ENCODE measurements at places on chromosomes 7 and 10. TPM values are rescaled to one million over a fixed set of nuclear protein-coding genes. Genes with fewer than 3 reads are reported as not detected.

- DNase-seq, result peak; percentile 27
Measured at GRCh38 chr7:47179812-47180515, 401.9 kb downstream of the TNS3 start.

DNA sequence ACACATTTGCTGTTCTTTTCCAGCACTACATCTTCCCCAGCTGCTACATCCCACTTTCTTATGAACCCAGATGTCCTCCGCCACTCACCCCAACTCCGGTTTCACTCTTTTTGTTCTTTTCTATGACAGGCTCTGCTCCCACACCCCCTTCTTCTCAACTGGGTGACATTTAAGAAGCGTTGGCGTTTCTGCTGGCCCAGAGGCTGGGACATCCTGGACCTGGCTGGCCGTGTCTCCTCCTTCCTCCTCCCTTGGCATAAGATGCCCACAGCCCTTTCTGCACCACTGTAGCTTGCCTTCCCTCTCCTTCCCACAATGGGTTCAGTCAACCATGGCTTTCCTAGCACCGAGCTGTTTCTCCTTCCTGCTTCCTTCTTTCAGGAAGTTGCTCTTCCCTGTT is 9.4 kb upstream of the CALML5 start:
- no peak for DNase-seq

DNA sequence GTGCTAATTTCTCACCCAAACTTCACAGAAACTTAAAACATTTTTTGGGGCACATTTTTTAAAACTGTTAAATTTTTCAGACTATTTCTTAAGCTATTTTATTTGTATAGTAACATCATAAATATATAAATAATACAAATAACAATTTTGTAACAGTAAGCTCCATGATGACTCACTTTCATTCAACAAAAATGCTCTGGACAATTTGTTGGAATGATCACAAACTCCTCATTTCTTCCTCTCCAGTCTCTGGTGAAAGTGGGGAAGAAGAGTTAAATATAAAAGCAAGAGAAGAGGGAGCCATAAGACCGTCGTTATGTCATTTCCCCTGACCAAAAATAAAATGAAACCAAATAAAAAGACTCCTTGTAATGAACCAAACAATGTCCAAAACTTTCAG is 162.4 kb downstream of the AGMO start:
- no peak for DNase-seq

DNA sequence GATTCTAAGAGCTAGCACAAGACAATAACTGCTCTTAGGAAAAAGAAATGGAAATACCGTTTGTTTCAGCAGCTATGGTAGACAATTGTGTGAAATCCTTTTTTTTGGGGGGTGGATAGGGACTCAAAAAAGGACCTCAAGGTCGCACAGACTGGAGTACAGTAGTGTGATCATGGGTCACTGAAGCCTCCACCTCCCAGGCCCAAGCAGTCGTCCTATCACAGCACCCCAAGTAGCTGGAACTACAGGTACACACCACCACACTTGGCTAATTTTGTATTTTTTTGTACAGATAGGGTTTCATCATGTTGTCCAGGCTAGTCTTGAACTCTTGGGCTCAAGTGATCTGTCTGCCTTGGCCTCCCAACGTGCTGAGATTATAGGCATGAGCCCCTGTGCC is 33.9 kb downstream of the KMT2E start:
- DNase-seq, result no peak

- no peak for DNase-seq
Measured at GRCh38 chr7:7271094-7271874, 88.9 kb downstream of the C1GALT1 start.

- no peak for DNase-seq
Measured at GRCh38 chr10:56763090-56763489, 402.0 kb upstream of the ZWINT start.

- DNase-seq, result no peak
Measured at GRCh38 chr7:155285833-155286232, 11.8 kb upstream of the INSIG1 start.

STAG3 gene
- 0.36 TPM for total RNA-seq

GRCh38 chr10:13887761-13888160 is 301.0 kb downstream of the PRPF18 start:
- no peak for DNase-seq

DNA sequence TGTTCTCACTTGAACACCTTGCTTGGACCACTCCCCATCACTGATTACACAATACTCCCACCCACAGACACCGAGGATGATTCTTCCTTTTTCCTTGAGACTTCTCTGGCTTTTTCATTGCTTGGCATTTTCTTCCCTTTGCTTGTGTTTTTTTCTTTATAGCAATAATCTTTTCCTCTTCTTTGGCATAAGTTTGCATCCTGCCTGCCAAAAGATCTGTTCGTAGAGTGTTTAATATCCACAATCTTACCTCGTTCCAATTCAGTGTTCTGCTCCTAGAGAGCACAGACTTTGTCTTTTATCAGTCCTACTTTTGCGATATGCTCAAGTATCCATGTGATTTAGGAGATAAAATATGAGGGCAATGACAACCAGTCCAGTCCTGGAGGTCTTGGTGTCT is 303.3 kb upstream of the CDC14C start:
- no peak for DNase-seq

WNT8B gene
- total RNA-seq, result not detected

- DNase-seq, result peak; percentile 46
Measured at GRCh38 chr10:77756319-77757232, 119.0 kb upstream of the KCNMA1 start.

DNA sequence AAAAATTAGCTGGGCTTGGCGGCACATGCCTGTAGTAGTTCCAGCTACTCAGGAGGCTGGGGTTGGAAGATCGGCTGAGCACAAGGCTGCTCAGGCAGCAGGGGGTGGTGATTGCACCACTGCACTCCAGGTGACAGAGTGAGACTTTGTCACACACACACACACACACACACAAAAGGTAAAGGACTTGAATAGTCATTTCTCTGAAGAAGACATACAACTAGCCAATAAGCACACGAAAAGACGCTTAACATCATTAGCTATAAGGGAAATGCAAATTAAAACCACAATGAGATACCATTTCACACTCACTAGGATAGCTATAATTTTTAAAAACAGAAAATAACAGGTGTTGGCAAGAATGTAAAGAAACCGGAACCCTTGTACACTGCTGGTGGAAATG is 48.6 kb downstream of the HIP1 start:
- no peak for DNase-seq

KNDC1 gene
- 2.6 TPM for total RNA-seq

CTTNBP2 gene
- total RNA-seq, result 4.9 TPM

GRCh38 chr10:60878224-60878623 is 65.8 kb downstream of the RHOBTB1 start:
- no peak for DNase-seq

OR6B1 gene
- total RNA-seq, result not detected

- no peak for DNase-seq
Measured at GRCh38 chr10:125264757-125265578, 104.6 kb upstream of the CTBP2 start.

DNA sequence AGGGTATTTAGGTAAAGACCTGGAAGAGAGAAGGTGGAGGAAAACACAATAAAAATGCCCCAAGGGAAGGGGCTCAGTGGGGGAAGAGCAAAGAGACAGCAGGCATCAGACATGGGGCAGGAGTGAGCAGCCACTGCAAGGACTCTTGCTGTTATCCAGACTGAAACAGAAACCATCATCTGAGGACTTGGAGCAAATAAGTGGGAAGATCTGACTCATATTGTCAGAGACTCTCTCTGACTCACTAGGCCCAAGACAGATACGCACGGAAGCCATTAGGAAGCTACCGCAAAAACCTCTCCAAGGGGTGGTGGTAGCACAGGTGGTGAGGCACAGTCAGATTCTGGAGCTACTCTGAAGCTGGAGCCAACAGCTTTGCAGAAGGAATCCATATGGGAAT is 110.7 kb downstream of the RNF32 start:
- DNase-seq, result peak; percentile 99

DNA sequence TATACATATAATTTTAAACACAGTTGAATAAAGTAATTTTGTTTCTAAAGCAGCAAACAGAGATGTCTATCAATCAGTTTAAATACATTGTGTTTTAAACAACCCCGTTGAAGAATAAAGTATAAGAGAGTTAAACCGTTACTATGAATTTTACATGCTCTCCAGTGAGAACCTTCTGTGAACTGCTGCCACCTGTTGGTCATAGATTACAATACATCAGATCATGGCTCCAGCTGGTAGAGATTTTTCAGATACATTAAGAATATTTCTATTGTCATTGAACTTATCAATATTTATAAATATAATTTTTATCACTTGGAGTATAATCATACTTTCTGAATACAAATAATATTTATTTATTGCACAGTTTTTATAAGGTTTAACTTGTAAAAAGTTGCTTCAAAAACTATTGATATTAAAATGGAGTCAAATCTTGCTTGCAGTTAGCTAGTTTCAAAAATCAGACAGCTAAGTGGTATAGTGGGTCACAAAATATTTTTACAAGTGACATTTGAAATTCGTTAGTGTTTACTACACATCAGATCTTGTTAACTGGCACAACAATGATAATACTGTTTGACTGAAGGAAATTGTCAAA is 561.2 kb upstream of the PHF14 start:
- DNase-seq, result peak; percentile 12

TRRAP gene
- 33.5 TPM for total RNA-seq

DNA sequence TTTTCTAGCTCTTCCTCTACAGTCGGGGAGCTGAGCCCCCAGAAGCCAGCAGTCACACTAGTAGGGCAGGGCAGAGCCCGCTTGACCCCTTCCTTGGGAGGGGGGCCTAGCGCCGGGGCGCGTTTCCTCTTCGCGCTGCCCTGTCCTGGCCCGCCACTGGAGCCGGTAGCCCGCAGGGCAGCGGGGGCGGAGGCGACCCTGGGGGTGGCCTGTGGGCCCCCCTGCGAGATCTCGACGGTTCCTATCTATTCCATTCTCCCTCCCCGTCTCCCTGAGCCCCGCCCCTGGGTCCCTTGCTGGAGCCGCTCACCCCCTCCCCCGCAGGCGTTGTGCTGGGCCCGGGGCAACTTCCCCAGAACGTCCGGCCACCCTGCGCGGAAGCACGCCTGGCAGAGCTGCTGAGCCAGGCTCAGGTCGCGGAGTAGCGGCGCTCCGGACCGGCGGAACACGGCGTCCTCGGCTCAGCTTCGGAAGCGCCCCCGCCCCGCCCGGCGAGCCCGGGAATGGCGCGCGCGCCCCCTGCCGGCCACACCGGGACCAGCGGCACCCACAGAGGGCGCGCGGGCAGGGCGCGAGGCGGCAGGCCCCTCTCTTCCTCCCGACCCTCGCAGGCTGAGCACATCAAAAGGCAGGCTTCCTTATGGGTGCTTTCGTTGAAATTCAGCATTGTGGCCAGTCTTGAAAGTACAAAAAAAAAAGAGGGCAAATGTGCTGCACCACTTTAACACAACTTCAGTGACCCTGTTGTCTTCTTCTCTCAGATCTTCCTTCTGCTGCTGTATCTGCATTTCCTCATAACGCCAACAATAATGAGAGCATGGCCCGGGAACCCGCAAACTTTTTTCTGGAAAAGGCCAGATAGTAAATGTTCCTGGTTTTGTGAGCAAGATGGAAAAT is 327.6 kb downstream of the TNS3 start:
- no peak for DNase-seq

GRCh38 chr10:102231357-102232318 is 5.5 kb downstream of the ELOVL3 start:
- DNase-seq, result no peak

GRCh38 chr10:35563261-35563891 is 41.8 kb upstream of the GJD4 start:
- DNase-seq, result peak; percentile 49

- DNase-seq, result no peak
Measured at GRCh38 chr10:9229702-9230244, 1175.3 kb downstream of the GATA3 start.

GRCh38 chr7:135168489-135169140 is 1.9 kb downstream of the CYREN start:
- DNase-seq, result no peak

LEP gene
- total RNA-seq, result not detected

- DNase-seq, result no peak
Measured at GRCh38 chr7:23672033-23672432, 8.0 kb upstream of the FAM221A start.

- DNase-seq, result no peak
Measured at GRCh38 chr10:120513307-120513796, 56.3 kb downstream of the PLPP4 start.

DMBT1 gene
- total RNA-seq, result not detected

GRCh38 chr10:50551894-50552293 is 71.9 kb downstream of the SGMS1 start:
- DNase-seq, result no peak

DNA sequence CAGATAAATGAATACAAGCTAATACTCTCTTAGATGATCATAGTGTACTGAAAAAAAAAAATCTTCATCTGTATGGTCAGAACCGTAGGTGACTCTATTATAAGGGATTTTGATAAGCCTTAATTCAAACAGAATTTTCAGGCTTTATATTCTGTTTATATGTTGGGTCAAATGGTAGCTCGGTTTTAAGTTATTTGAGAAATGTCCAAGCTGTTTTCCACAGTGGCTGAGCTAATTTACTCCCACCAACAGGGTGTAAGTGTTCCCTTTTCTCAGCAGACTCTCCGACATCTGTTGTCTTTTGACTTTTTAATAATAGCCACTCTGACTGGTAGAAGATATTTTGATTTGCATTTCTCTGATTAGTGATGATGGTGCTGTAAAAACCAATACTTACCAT is 328.8 kb upstream of the MAGI2 start:
- DNase-seq, result no peak

GATA3 gene
- 17.6 TPM for total RNA-seq

DPCD gene
- 39.4 TPM for total RNA-seq

DNA sequence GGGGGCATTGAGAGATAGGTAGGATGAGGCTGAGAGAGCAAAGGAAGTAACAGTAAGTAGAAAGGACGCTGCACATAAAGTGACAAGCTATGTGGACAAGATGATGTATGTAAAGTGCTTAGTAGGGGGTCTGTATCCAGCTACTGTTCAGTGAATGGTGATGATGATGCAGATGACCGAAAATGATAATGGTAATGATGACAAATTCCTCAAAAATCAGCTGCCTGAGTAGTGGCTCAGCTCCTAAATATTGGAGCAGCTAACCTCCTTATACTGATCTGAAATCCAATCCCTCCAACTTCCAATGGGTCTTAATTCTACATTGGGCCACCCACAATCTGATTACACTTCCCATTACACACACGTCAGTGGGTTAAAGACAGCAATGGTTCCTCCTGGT is 27.1 kb upstream of the KCNMA1 start:
- DNase-seq, result no peak

DNA sequence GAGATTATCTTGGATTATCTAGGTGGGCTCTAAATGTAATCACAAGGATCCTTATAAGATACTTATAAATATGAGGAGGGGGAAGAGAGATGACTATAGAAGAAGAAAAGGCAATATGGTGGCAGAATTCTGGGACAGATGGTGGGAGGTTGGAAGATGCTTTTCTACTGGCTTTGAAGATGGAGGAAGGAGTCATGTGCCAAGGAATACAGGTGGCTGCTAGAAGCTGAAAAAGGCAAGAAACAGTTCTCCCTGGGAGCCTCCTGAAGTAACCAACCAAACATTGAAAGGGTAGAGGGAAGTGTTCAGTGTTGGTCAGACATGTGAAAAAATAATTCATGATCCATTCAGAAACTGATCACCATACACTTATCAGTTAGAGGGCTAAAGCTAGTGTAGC is 213.3 kb downstream of the WDR11 start:
- no peak for DNase-seq

GRCh38 chr10:18094793-18095192 is 45.4 kb upstream of the CACNB2 start:
- no peak for DNase-seq
